ENCODE measurements at places on chromosomes 3 and 15.

DNA sequence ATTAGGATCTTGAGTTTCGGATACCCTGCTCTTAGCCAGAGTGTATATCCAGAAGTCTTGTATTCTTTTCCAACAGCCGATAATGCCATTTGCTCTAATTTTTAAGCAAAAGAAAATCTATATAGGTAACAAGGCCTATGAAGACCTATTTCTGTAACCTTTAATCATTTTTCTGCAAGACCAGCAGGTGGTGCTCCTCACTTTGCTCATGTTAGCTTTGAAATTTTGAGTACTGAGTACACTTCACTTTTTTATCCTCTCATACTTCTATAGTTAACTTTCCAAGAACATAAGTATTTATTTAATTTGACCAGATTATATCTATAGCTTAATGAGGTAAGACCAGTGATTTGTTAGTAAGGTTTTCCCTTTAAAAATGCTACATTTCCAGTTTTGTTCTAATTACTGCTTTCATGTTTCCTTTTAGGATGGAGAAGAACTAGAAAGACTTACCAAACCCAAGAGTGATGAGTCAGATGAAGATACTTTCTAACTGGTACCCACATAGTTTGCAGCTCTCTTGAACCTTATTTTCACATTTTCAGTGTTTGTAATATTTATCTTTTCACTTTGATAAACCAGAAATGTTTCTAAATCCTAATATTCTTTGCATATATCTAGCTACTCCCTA, 20.5 kb downstream of the SLC35A5 start:
- peak; percentile 12 for DNase-seq

- DNase-seq: no peak
Observed at GRCh38 chr3:18008706-18009368, 266.4 kb upstream of the TBC1D5 start.

DNA sequence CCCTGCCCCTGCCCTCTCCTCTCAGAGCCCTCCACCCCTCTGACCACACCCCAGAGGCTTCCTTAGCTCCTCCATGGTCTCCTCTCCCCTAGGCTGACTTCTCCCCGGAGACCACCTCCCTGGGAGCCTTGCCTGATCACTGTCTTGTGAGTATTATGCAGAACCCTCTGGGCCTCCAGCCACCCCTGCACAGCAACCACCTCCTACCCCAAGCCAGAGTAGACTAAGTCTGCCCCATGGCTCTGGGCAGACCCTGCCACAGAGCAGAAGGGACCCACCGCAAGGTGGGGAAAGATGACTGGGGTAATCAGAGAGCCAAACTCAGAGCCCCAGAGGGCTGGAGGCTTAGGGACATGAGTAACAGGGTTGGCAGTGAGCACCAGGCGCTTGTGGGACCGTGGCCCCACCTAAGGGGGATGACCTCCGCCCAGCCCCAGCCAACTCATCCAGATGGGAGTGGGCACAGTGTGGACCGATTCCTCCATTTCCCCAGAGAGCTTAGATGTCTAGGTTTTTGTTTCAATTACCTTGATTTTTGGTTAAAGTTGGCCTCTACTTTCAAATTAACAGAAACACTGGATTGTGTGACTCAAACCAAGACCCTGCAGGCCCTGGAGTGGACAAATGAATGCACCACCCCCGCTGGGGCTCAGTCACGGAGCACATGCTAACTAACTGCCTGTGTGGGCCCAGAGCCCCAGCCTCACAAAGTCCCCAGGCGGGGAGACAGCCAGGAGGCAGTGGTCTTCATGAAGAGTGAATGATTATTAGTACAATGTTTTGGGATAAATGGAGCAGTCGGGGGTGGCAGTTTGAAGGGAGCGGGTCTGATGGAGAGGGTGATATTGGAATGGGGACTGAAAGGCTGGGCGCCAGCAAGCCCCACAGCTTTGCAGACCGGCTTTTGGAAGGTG, 119.4 kb upstream of the PRR20G start:
- DNase-seq: no peak

GRCh38 chr3:30112902-30113484, 493.4 kb upstream of the TGFBR2 start:
- no peak for DNase-seq

DNA sequence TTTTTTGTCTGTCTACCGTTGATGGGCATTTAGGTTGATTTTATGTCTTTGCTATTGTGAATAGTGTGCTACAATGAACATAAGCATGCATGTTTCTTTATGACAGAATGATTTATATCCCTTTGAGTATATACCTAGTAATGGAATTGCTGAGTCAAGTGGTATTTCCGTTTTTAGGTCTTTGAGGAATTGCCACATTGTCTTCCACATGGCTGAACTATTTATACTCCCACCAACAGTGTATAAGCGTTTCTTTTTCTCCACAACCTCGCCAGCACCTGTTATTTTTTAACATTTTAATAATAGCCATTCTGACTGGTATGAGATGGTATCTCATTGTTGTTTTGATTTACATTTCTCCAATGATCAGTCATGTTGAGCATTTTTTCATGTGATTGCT, 89.6 kb upstream of the GALNT15 start:
- DNase-seq: no peak

GRCh38 chr3:96192966-96193550, 621.3 kb upstream of the EPHA6 start:
- DNase-seq: no peak

GRCh38 chr3:154040283-154040682, 80.9 kb upstream of the ARHGEF26 start:
- DNase-seq: no peak

DNA sequence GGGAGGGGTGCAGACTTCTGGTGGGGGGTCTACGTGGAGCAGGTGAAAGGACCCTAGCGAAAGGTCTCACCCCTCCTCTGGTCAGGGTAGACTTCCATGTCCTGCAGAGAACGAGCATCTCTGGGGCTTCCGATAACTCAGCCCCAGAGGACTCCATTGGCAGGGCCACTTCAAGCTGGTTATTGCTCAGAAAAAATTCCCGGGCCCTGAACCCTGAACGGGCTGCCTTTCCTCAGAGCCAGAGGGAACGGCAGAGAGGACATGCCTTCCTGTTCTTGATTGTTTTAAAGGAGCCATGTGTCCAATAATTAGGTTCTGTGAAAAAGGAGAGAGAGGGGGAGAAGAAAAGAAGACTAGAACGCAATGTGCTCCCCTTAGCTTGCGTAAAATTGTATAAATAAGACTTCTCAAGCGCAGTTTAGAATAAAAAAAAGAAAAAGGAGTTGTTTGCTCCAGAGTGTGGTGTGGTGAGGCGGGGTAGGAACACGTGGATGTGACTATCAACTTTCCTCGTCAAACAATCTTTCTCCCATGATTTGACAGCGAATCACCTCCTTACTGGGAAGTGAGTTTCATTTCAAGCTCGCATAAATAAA, 193.4 kb upstream of the UBE2E1 start:
- DNase-seq: peak; percentile 33

Measured in epithelial cell of prostate (primary cell).